Gastroesophageal sphincter (tissue), 4 donors: ENCODE measurements at places on chromosomes 3 and 15.
A peak's percentile ranks its signal among the peaks of the same experiment; 100 is the strongest.

DNA sequence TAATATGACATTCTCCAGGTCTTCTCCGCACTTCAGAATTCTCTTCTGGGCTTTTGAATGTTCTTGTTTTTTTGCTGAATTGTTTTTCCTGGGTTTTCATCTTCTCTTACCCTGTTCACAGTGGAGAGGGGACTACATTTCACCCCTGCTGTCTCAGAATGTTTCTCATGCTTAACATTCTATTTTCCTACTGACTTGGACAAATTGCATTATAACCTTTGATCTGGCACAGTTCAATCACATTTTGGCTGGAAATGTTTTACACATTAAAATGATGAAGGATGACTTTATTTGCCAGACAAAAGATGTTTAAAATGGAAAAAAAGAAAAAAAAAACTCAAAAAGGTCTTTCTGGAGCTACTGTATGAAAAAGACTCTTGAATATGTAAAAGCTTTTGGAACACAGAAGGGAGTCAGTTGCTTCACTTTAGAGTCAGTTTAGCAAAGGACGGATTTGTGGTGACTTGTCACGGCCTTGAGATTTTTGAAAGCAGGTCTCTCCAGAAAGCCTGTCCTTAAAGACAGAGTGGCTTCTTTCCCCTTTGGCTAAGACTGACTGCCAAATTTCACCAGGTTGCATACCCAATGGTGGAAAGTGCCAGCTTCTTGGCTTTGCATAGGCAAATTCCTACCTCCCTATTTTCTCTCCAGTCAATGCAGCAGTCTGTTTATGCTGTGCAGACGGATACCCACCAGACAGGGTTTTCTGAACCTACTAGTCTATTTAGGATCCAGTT lies 401.0 kb upstream of the TBL1XR1 start:
- no peak for ATAC-seq

DNA sequence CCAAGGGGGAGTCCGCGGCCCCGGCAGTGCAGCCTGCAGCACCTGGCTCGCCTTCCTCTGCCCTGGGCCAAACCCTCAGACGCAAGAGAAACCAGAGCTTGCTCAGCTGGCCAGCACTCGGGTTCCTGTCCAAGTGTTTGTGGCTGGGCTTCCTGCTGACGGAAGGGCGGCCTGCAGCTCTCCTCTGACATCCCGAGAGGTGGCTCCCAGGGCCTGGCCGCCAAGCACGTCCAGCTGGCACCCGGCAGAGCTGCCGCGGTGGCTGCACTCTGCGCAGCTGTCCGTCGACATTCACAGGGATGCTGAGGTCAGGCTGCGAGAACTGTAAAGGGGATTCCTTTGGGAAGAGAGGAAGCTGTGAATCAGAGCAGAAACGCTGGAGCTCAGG lies 85.6 kb downstream of the CPN2 start:
- peak; percentile 86 for ATAC-seq

GRCh38 chr3:8780279-8780678 lies 10.9 kb upstream of the OXTR start:
- ATAC-seq, result no peak

DNA sequence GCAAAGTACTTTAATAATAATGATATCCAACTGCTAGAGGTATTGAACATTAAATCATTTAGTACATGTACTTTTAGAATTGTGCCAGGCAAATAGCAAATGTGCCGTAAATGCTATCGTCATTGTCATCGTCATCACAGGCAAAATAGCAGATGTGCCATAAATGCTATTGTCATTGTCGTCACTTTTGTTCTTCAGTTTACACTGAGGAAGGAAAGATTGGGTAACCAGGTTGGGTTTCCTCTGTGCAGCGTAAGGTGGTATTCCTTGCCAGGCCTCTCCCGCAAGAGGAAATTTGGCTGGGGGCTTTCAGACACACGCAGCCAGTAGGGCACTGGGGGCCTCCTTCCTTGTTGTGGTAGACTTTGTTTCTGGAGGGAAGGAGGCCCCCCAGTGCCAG lies 26.4 kb downstream of the ABHD17C start:
- ATAC-seq, result no peak

DNA sequence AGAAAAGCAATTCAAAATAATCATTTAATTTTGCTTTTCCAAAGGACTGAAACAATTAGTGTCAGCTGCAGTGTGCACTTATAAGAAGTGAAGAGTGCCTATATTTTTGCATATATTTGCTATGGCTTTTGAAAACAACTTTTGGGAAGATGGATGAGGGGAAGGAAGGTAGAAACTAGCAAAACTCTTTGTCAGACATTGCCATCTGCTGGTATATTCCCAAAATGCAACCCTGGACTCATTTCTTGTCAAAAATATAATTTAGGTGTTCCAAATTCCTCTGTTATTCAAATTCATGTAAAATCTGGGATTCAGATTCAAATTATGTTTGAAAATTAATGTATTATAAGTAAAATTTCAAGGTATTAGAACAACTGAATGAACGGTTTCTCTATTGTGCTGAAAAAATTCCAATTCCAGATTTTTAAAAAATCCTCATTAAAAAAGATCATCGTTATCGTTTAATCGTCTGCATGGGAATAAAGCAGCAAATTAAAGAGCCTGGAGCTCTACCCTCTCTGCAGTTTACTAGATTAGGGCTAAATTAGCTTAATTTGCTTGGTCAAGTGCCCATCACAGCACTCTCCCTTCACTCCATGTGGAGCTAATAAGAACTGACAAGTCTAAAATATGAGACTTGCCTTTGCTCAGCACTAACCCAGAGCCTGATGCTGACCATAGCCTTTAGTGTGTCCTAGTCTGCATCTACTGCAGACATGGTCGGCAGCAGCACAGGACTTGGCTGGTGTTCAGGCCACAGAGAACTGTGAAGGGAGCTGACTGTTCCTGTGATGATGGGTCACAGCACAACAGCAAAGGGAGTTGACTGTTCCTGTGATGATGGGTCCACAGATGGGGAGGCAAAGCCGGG lies 67.9 kb upstream of the MITF start:
- no peak for ATAC-seq

- ATAC-seq, result no peak
Measured at GRCh38 chr3:149541091-149541491, 66.6 kb downstream of the TM4SF4 start.

- no peak for ATAC-seq
Measured at GRCh38 chr3:70972855-70973254, 610.7 kb downstream of the FOXP1 start.

DNA sequence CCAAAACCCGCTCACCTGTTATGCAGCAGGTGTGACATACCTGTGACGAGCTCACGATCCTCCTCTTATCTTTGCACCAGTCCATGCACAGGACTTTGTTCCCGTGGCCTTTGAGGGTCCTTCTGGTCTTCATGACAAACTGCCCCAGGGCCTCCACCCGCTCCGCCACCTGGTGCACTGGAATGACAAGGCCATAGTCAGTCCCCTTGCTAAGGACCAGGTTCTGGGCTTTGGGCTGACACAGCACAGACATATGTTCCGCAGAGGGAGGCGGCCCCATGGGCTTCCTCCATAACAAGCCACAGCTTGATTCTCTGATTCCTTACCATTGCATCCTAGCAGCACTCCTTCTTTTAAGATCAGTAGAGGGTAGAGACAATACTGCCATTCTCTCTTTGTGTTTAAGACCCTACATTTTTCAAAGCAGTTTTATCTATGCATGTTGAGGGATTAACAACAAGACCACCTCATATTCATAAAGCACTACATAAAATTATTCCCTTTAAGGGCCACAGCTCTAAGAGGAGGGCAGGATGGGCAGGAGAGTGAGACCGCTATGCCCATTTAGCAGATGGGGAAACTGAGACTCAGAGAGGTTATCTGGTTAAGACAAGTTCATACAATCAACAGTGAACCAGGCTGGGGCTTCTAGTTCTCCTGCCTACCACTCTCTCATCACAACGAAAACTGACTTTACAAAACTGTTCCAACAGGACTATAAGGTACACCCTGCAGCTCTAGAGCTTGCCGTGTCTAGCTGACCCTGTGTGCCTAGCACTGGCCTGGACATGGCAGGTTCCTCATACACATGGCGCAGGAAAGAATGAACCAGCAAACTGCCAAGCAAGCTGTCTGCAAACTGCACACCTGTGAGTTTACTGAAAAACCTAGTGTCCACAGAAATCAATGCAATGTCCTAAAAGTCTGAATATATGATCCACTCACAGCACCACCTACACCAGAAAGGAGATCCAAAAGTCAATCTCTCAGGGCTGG lies 37.0 kb downstream of the GNB5 start:
- ATAC-seq, result no peak

DNA sequence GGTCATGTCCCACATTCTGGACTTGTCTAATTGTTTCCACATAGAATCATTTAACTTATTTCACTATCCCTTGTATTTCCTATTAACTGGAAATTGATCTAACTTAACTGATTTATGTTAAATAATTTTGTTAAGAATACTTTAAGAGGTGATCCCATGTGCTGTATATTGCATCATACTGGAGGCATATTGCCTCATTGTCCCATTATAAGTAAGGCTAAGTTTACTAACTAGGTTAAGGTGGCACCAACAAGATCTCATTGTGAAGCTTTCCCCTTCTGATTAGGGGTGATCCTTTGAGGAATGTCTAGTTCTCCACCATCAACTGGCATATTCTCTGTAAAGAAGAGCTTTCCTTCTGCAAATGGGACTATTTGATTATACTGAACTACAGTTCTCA lies 24.4 kb downstream of the MAP1A start:
- ATAC-seq, result no peak

- no peak for ATAC-seq
Measured at GRCh38 chr3:195017151-195017550, 253.8 kb downstream of the XXYLT1 start.

DNA sequence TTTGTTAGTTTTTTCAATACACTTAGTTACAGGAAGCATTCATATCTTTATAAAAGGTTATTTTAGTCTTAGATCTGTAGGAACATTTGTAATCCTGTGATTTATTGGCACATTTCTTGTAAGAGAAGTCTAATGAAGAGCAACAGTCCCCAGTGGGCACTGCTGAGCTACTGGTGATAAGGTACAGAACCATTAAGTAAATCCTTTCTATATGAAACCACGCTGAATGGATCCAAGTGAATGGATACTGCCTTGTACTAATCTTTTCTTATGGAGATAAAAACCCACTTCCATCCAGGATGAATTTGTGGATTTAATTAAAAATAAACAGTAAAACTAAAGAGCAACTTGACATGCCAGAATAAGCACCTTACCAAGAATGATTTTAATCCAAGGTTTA lies 64.0 kb downstream of the SHQ1 start:
- ATAC-seq, result no peak

- ATAC-seq, result no peak
Measured at GRCh38 chr15:97783240-97783639, 177.3 kb upstream of the ARRDC4 start.

GRCh38 chr3:47989981-47990440 lies 26.2 kb downstream of the MAP4 start:
- ATAC-seq, result peak; percentile 91

GRCh38 chr15:90818251-90819210 lies 49.9 kb upstream of the FURIN start:
- no peak for ATAC-seq

DNA sequence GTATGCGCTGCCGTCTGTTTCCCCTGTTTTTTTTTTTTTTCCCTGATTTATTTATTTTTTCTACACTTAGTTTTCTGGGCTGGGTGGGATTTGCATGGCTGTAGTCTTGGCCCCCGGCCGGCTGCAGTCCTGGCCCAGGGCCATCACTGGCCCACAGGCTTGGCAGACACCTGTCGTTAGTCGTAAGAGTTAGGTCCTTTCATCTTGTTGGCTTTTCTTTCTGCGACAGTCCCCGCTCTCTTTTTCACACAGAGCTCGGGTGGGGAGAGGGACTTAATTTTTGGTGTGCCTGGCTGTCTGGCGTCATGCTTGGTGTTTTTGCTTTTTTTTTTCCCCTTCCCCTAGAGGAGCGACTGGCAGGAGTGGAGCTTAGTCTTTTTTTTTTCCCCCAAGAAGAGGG lies 183.4 kb downstream of the KLF13 start:
- no peak for ATAC-seq

GRCh38 chr3:138861798-138862197 lies 27.1 kb upstream of the PIK3CB start:
- ATAC-seq, result no peak

- no peak for ATAC-seq
Measured at GRCh38 chr3:191240486-191240885, 41.4 kb downstream of the OSTN start.

- ATAC-seq, result peak; percentile 96
Measured at GRCh38 chr3:48013288-48013980, 2.8 kb downstream of the MAP4 start.

- no peak for ATAC-seq
Measured at GRCh38 chr3:123914829-123915228, 30.7 kb upstream of the MYLK start.

DNA sequence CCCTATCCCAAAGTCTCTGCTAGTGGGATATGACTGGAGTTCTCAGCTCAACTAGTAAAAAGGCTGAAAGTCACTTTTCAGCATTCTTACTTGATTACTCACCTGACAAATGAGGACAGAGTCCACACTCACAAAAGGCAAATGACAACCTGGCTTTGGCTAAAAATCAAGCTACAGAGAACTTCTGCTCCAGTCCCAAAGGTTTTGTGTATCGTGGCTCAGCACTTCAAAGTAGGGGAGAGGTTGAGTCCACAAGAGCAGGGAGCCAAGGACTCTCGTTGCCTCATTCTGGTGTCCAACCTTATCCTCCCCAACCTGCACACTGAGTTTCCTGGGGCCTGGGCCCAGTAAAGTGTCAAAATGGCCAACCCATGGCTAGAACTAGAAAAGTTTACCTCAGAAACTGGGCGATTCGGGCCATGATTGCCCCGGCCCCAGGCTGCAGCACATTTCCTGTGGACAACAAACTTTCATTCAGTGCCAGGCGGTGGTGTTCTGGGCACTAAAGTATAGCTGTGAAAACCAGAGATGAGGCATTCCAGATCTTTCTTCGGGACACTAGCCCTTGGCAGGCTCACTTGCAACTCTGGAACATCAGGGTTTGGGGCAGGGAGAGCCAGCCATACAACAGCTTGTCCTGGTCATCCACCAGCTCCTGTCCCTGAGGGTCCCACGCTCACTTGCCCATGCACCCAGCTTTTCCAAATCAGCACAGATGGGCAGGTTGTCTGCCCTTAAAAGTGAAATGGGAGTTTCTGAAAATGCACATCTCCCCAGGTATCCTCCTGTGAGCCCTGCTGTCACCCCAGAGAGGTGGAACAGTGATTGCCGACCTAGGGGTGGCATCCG lies 3.1 kb downstream of the ACAA1 start:
- ATAC-seq, result no peak

DNA sequence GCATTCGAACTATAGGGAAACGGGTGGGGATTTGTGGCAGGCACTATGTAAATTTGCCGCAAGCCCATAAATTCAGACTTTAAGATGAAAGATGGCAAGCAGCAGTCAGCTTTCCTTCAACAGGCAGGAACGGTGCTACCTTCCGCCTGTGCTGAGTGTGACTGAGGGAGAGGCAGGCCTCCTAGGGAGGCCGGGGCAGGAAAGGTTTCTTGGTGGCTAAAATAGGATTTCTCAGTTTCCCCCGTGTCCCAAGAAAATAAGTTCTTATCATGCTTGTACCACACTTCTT lies 12.5 kb downstream of the FLNB start:
- ATAC-seq, result peak; percentile 35

- peak; percentile 47 for ATAC-seq
Measured at GRCh38 chr3:188956839-188957489, 214.8 kb upstream of the TPRG1 start.

GRCh38 chr3:118641608-118642007 lies 393.0 kb downstream of the IGSF11 start:
- ATAC-seq, result no peak
